ENCODE measurements at places on chromosomes 2 and 18.
A peak's percentile ranks its signal among the peaks of the same experiment; 100 is the strongest.

DNA sequence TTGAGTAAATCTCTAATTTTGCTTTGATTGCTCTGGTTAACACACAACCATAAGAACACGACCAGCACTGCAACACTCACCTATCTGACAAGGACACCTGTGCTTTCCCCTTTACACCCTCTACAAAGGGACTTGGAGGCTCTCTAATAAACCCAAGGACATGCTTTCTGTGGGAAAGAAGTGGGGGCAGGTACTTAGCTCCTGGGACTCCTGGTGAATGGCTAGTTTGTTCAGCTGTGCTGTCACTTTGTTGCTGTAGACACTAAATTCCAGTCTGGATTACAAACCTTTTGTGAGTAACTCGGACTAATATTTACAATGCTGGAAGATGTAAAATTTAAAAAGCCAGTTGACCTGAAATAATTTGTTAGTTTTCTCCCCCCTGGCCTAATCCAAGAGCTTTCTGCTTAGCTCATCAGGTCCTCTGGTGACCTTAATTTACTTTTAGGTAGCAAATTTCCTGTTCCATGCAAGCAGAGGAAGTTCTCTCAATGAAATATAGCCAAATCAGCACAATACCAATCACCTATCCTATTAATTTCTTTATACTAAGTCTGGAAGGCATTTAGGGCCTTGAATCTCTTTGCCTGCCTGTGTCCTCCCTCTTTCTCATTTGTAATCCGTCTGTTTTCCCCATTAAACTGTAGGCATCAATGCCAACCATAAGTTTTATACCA, 67.5 kb downstream of the PLCL1 start:
- no peak for DNase-seq

DNA sequence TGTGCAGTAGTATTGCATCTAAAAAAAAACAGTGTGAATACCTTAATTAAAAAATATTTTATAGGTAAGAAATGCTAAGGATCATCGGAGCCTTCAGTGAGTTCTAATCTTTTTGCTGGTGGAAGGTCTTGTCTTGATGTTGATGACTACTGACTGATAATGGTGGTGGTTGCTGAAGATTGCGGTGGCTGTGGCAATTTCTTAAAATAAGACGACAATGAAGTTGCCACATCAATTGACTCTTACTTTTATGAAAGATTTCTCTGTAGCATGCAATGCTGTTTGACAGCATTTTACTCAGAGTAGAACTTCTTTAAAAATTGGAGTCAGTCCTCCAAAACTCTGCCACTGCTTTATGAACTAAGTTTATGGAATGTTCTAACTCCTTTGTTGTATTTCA, 36.2 kb downstream of the GLS start:
- DNase-seq: no peak

DNA sequence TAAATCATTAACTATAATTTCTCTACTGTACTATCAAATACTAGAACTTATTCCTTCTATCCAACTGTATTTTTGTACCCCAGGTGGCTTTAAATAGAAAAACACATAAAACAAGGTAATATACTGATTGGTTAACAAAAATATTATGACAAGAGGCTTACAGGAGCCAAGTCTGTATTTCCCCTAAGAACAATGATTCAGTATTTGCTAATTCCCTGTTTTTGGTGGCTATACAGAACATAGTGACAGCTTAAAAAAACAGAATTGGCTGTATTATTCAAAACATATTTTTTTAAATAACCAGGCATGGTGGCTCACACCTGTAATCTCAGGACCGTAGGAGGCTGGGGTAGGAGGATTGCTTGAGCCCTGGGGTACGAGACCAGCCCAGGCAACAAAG, 16.3 kb downstream of the RTN4 start:
- DNase-seq: no peak

GRCh38 chr18:37445368-37445767, 120.2 kb downstream of the CELF4 start:
- DNase-seq: no peak

DNA sequence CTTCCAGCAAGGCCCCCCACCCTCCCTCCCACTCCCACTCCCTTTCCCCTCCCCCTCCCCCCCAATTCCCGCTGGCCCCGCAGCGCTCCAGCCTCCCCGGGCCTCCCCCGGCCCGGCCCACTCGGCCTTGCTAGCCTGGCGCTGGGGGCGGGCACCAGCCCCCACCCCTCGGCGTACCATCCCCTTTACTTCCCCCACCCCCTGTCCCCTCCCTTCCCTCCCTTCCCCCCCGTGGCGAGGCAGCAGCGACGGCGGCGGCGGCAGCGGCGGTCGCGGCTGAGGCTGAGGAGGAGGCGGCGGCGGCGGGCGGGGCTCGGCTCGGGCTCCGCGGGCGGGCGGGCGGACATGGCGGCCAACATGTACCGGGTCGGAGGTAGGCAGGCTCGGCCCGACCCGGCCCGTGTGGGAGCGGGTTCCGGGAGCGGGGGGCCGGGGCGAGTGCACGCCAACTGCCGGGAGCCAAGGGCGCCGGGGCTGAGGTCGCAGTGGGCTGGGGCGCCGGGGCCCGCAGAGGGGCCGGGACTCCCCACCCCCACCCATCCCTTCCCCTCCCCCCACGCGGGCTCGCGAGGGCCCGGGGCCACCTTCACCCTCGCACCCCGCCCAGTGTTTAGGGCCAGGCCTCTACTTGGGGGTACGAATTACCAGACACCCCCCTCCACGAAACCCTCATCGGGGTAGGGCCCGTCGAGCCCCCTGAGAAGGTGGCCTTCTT, at the start of gene MTA3:
Gene MTA3, plus strand, starts transcription at position 232 of the 715 bp plus-strand sequence. Its CDS starts 114 bp downstream, at position 346.
- DNase-seq: peak; percentile 17

GRCh38 chr2:57291209-57291608, 755.4 kb upstream of the VRK2 start:
- no peak for DNase-seq

GRCh38 chr2:54524226-54524991, 68.3 kb downstream of the SPTBN1 start:
- peak; percentile 49 for DNase-seq

GRCh38 chr2:129193961-129194360, 785.5 kb upstream of the RAB6C start:
- DNase-seq: no peak

DNA sequence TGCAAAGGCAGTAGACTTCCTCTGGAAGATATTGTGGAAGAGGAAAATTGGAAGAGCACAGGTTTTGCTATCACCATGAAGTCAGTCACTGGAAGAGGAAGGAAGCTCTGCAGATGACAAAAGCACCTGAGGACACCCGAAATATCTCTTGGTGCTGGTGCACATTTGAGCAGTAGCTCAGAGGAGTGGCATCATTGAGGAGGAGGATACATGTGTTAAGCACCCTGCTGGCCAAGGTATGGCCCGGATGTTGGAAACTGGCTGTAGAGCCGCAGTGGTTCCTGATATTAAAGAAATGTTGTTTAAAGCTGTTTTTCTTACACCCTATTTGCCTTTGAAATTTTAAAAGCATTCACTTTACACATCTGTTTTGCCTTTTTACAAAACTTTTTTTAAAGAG, 32.7 kb upstream of the SCYGR2 start:
- no peak for DNase-seq

GRCh38 chr2:83584672-83585071, 874.4 kb downstream of the SUCLG1 start:
- peak; percentile 60 for DNase-seq

DNA sequence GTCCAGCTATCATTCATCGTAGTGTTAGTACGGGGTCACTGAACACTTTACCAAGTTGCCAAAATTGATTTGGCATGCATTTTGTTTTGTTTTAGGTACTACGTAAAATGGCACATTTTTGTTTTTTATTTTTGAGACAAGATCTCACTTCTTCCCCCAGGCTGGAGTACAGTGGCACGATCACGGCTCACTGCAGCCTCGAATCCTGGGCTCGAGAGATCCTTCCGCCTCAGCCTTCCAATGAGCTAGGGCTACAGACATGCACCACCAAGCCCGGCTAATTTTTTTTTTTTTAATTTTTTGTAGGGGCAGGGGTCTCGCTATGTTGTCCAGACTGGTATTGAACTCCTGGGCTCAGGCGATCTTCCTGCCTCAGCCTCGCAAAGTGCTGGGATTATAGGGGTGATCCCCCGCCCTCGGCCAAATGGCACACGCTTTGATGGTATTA, 786 bp downstream of the TAF1B start:
- DNase-seq: no peak

DNA sequence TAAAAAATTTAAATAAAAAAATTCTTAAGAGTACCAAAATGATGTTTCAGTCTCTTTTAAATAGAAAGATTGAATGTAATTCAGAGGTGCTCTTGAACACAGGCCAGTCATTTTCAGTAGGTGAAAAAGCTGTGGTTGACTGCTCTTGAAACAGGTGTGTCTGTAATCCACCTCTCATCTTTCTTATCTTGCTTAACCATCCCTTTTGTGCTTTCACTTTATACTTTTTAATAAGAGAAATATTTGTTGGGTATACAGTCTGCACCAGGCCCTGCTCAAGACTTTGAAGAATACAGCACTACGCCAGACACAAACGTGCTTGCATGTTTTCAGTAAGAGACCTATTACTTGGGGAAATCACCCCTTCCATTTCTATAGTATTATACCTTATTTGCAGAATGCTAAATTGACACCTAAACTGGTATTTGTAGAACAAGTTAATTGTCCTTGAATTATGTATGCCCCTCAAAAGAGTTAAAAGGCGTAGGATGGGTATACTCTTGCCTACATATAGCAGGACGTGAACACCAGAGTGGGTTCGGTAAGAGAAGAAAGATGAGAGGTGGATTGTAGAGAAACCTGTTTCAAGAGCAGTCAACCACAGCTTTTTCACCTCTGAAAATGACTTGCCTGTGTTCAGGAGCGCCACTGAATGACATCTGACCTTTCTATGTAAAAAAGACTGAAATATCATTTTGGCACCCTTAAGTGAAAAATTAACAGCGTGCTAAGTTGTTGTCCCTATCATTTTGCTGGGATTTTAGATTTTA, 4.0 kb upstream of the RTN4 start:
- DNase-seq: no peak

- no peak for DNase-seq
These were observed 125.8 kb downstream of the TANC1 start for GRCh38 chr2:159094173-159094737.

DNA sequence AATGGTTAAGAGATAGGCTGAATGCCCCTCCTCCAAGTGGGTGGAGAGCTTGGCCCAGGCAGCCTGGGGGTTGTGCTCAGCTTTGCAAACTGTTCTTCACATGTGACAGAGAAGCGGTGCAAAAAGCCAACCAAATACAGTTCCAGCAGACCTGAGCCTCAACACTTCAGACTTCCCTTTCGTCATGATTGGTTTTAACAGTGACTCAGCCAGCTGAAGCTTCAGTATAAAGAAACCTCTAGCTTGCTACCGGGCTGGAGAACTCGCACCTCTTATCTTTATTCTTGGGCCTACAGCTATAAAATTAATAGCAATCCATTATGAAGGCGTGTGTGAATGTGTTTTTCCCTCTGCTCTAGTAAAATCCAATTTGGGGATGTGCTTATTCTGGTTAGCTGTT, 20.0 kb downstream of the SETBP1 start:
- no peak for DNase-seq

DNA sequence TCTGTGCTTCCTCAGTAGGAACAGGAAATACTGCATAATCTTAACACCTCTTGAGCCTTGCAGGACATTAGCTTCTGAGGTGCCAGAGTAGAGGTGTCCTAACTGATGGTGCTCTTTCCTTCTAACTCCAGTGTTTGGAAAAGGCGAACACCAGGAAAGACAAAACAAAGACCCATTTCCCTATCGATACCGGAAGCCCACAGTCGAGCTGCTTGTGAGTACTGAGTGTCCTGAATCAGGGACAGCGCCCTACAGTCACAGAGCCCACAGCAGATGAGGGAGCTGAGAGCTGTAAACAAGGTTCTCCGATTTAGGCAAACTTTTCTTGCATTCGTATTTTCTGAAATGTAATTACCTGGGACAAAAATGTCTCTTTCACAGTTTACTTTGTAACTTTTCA, 50.7 kb downstream of the SLC14A2 start:
- DNase-seq: no peak

GRCh38 chr2:60482222-60482621, 71.2 kb downstream of the BCL11A start:
- no peak for DNase-seq

DNA sequence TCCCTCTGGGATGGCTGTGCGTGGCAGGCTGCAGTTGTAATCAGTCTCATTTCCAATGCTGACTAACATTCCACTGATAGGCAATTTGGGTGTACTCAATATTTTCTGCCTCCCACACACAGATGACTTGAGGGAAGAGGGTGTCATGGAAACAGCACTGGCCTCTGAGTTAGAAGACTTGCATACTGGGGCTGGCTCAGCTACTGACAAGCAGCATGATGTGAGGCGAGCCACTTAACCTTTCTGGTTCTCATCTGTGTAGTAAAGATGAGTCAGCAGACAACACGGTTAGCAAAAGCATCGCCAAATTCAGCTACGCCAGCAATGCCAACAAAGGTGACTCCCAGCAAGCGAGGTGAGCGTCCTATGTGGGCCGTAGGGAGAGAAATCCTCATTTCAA, 73.5 kb downstream of the COLEC12 start:
- DNase-seq: no peak

DNA sequence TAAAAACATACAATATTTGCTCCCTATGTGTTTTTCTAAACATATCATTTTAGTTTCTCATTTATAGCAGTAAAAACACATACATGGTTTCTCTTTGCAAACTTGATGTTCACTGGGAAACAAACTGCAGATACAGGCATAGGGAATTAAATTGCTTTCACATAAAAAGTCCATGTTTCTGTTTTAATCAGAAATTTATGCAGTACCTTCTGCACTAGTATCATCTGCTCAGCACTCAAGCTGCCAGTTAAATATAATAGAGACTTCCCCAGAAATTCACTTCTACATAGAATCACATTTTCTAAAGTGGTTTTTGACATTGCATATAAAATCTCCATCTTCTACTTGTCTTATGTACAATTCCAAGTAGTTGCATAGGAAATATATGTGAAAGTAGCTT, 1107.3 kb upstream of the NRXN1 start:
- DNase-seq: no peak

GRCh38 chr18:34709750-34710441, at the start of gene DTNA:
Gene DTNA, plus strand, starts transcription at chr18:34710298. Its CDS starts 45,679 bp downstream, at chr18:34755977.
- peak; percentile 93 for DNase-seq

GRCh38 chr2:58796239-58796910, 555.2 kb upstream of the FANCL start:
- DNase-seq: no peak

- no peak for DNase-seq
These were observed 119.0 kb downstream of the KIAA1328 start for GRCh38 chr18:36947820-36948348.

GRCh38 chr2:26274058-26274613, 29.4 kb downstream of the HADHB start:
- peak; percentile 33 for DNase-seq
